ENCODE measurements at places on chromosomes 16 and 17. TPM values are rescaled to one million over a fixed set of nuclear protein-coding genes. Genes with fewer than 3 reads are reported as not detected.

The NUDT7 gene
- 1.6 TPM for total RNA-seq

GRCh38 chr17:80633994-80634566 lies 89.4 kb downstream of the RPTOR start:
- no peak for DNase-seq

DNA sequence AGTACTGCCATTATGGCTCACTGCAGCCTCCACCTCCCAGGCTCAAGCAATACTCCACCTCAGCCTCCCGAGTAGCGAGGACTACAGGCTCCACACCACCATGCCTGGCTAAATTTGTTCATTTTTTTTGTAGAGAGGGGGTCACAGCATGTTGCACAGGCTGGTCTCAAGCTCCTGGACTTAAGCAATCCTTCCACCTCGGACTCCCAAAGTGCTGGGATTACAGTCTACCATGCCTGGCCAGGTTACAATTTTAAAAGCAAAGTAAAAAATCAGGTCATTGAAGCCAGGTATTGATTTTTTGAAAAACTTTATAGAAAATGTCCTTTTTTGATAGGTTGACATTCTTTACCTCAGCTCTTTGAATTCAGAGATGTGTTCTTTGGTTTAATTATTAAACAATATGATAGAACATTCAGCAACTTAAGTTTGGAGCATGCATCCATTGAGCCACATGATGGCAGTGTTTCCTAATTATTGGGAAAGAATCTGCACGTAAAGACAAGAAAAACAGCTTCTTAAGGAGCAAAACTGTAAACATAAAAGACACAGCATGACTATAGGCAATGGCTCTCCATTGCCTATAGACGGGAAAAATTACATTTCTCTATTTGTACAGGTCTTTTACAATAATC lies 1.7 kb upstream of the SLC16A11 start:
- DNase-seq, result no peak

DNA sequence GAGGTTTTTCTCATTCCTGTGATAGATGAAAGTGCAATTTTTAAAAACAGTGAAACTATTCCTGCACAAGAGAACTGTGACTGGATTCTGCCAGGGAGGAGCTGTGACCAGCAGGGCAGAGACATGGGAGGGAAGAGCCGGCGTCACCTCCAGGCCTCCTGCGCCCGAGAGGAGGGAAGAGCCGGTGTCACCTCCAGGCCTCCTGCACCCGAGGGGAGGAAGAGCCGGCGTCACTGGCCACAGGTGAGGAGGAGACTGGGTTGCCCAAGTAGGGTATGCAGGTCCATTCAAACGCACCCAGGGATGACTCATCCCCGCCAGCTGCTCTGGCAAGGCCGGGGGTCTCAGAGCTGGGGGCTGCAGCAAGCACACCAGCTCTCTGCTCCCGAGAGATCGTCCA lies 56.7 kb downstream of the METRNL start:
- peak; percentile 81 for DNase-seq

DNA sequence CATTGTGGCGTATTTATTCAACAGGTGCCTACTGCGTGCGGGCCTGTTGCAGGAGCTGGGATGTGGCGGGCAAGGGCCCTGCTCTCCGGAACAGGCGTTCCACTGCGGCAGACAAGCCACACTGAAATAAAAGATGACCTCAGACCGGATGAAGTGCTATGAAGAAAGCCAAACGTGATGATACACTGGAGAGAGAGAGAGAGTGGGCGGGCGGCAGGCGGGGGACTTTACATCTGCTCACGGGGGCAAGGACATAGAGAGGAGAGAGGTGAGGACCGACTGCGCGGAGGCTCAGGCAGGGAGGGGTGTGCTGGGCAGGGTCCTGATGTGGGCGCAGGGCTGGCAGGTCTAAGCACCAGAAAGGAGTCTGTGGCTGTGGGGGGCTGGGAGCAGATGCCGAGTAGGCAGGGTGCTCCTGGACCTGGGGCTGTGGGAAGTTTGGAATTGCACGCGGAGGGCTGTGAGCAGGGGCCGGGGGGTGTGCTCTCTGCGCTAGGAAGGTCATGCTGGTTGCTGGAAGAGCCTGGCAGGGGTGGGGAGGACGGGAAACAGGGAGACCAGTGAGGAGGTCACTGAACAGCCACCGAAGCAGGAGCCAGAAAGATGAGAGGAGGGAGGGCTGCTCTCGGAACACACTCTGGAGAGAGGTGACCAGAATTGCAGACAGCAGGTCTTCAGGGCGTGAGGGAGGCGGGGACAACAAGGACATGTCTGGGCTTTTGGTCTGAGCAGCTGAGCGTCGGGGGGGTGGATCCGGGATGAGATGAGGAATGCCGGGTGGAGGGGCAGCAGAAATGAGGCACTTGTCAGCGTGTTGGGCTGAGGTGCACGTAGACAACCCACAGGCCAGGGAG lies 9.9 kb downstream of the MXRA7 start:
- DNase-seq, result no peak

- DNase-seq, result no peak
These were observed 152.0 kb downstream of the ZFHX3 start for GRCh38 chr16:72895951-72896350.
